ENCODE measurements at places on chromosomes 11 and 22.
A peak's percentile ranks its signal among the peaks of the same experiment; 100 is the strongest.

DNA sequence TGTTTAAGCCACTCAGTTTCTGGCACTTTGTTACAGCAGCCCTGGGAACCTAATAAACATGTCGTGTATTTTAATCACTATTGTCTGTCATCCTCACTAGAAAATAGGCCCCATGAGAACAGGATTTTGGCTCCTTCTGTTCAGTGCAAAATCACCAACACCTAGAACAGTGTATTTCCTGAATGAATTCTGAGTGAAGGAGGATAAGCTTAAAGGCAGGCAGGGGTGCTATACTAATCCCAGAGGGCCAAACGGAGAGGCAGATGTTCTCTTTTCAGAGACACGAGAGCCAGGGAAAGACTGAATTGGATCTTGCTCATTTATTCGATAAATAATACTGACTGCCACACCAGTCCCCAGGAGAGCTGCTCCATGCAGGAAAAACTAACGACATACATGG is 10.4 kb downstream of the SMCO4 start:
- no peak for DNase-seq

- no peak for DNase-seq
These were observed 1.4 kb upstream of the MS4A13 start for GRCh38 chr11:60513496-60514460.

- no peak for DNase-seq
These were observed 35.8 kb downstream of the ARHGAP1 start for GRCh38 chr11:46664612-46665011.

GRCh38 chr22:22210375-22210774 is 34.2 kb upstream of the VPREB1 start:
- DNase-seq, result no peak

DNA sequence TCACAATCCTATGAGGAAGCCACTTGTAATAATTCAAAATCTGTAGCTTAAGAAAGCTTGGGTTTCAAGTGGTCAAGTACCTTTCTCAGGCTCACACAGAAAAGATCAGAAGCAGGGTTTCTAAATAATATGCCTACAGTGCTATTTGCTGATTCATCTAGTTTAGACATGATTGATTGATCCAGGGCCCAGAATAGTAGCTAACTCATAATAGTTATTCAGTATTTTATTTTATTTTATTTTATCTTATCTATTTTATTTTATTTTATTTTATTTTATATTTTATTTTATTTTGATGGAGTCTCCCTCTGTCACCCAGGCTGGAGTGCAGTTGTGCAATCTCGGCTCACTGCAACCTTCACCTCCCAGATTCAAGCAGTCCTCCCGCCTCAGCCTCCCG is 15.9 kb upstream of the PANX3 start:
- no peak for DNase-seq

GRCh38 chr11:45774786-45775185 is 30.2 kb upstream of the SLC35C1 start:
- DNase-seq, result no peak

DNA sequence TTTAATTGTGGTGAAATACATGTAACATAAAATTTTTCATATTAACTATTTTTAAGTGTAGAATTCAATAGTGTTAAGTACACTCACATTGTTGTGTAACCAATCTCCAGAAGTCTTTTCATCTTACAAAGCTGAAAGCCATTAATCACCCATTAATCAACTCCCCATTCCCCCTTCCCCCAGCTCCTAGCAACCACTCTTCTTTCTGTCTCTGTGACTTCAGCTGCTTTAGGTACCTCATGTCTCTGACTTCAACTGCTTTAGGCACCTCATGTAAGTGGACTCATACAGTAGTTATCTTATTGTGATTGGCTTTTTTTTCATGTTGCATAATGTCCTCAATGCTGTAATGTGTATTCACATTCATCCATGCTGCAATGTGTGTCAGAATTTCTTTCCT is 150.8 kb upstream of the NTM start:
- DNase-seq, result no peak

- DNase-seq, result no peak
These were observed 1470.9 kb downstream of the BRD1 start for GRCh38 chr22:48356731-48357130.

GRCh38 chr11:73141309-73142127 is 600 bp downstream of the FCHSD2 start:
- DNase-seq, result peak; percentile 87

GRCh38 chr22:31800065-31800464 is 46.2 kb downstream of the DEPDC5 start:
- no peak for DNase-seq

DNA sequence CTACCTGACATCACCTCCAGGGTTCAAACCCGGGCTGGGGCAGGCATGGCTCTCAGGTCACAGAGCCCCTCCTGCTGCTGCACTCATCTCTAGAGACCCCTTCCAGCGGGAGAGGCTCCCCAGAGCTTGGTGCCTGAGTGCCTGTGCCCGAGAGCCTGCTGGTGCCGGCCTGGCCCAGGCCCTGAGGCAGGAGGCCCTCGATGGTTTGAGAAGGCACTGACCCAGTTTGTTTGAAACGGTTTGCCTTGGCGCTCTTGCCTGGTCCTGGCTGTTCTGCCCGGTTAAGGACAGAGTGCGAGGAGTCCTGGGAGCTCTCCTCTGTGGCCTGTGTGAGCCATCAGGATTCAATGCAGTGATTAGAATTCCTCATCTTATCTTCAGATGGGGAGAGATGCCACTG is 88.9 kb downstream of the TBC1D22A start:
- DNase-seq, result no peak

DNA sequence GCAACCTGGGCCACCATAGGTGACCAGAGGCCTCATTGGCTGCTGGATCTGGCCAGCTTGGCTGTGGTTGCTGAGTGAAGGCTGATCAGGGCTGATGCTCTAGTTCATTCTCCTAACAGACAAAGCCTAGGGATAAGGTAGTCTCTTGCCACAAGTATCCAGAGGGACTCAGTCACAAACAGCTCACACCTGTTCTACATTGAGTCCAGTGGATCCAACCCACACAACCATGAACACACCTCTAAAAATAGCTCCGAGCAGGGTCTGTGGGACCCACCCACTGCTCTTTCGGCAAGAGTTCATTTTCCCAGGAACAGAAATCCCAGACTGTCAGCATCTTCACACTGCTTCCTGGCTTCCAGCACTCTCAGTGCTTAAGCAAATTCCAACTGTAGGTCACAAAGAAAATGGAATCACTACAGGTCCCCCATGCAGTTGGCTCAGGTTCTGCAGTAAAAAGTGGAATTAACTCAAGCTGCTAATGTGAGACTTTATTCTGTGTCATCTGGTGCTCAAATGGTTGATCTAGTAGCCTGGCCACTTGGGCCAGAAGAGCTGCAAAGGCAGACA is 67.3 kb downstream of the PPFIBP2 start:
- DNase-seq, result no peak

DNA sequence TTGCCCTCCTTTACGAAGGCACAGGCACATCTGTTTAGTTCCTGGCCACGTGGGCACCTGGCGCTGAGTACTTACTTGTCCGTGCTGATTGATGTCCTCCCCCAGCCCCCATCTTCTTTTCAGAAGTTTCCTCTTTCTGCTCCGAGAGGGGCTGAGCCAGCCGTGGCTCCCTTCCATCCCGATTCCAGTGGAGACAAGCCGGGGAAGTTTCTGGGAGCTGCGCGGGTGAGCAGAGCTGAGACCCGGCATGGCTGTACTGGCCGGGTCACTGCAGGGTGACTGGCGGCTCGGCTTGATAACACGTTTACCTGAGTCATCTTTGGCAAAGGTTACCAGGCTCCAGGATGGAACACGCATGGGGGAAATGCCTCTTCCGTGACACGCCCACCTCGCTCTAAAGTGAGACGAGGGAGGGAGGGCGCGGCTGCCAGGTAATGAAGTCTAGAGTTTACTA is 45.4 kb upstream of the ATXN10 start:
- no peak for DNase-seq

- DNase-seq, result no peak
These were observed 329.6 kb upstream of the B3GAT1 start for GRCh38 chr11:134741453-134742223.

- peak; percentile 46 for DNase-seq
These were observed 3.8 kb downstream of the PIM3 start for GRCh38 chr22:49964136-49965090.

GRCh38 chr22:25281675-25282345 is 62.4 kb downstream of the CRYBB2 start:
- peak; percentile 47 for DNase-seq

DNA sequence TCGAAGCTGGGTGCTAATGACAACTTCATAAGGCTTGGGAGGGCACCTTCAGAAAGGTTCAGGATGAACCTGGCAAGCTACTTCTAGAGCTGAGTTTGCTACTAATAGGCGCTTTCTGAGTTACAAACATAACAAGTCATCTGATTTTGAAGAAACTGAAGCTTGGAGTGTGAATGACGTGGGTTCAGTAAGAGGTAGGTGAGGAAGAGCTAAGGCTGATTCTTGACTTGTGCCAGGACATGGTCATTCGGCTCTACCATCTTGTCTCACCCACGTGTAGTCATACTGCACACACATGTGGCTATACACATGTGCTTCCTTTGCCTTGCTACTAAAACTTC is 56.4 kb downstream of the SWAP70 start:
- DNase-seq, result no peak

- no peak for DNase-seq
These were observed 30.5 kb upstream of the CABP7 start for GRCh38 chr22:29689206-29689879.

GRCh38 chr11:85619499-85619898 is 7.6 kb downstream of the DLG2 start:
- no peak for DNase-seq

GRCh38 chr22:31393893-31394292 is 5.5 kb upstream of the DRG1 start:
- no peak for DNase-seq

- DNase-seq, result no peak
These were observed 39.7 kb downstream of the DEUP1 start for GRCh38 chr11:93370260-93370659.

DNA sequence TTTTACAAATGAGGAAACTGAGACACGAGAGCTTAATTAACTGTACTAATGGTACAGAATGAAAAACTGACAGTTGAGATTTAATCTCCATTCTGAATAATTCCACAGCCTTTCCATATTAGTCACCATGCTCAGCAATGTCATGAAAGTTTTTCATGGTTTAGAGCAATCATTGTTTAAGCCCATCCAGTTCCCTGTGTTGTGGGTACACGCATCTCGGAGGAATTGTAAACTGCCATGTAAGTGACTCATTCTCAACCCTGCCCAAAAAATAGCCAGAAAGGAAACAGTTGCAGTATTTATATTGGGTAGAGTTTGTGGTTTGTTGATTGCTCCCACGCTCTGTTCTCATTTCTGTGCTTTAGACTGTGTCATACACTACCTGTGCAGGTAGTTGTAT is 1790.8 kb downstream of the LRRC4C start:
- no peak for DNase-seq

DNA sequence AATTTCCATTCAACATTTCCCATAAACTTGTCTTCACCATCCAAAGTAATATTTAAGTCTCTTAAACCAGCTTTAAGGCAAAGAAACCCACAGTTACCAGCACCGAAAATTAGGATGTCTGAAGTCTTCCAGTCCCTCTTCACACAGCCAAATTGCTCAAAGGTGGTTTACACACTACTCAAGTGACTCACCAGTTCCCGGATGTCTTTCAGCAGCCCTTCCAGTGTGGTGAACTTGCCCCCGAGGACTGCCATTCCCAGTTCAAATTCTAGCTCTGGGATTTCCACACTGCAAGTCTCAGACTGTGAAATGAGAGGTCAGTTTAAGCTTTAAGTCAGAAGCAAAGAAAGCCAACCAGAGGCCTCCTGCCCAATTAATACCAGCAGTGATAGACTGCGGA is 5.1 kb downstream of the ZPR1 start:
- no peak for DNase-seq

DNA sequence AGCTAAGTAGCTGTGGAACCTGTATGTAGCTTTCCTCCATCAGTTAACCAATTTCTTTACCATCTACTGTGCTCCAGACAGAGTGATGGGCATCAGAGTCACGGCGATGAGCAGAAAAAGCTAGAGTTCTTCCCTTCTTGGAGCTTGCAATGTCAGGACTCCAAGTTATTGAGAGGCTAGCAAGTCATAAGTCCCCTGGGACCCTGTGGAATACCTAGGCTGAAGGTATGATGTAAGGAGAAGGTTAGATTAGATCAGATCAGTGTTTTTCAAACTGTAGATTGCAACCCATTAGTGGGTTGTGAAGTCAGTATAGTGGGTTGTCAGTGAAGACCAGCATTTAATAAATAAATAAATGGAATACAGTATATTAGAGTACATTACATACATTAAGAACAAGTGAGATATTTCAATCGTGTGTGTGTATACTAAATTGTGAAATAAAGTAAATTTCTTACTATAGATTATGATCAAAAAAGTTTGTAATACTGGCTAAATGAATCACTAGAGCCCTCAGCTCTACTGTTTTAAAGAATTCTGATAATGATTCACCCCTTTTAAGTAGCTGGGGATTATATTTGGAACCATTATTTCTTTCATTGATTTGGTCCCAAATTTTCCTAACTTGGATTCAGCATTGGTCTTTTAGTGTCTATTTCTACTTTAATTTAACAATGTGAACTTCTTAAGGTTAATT is 52.3 kb downstream of the RASSF10 start:
- no peak for DNase-seq

GRCh38 chr11:119169282-119169719 is 776 bp downstream of the NLRX1 start:
- DNase-seq, result peak; percentile 62

DNA sequence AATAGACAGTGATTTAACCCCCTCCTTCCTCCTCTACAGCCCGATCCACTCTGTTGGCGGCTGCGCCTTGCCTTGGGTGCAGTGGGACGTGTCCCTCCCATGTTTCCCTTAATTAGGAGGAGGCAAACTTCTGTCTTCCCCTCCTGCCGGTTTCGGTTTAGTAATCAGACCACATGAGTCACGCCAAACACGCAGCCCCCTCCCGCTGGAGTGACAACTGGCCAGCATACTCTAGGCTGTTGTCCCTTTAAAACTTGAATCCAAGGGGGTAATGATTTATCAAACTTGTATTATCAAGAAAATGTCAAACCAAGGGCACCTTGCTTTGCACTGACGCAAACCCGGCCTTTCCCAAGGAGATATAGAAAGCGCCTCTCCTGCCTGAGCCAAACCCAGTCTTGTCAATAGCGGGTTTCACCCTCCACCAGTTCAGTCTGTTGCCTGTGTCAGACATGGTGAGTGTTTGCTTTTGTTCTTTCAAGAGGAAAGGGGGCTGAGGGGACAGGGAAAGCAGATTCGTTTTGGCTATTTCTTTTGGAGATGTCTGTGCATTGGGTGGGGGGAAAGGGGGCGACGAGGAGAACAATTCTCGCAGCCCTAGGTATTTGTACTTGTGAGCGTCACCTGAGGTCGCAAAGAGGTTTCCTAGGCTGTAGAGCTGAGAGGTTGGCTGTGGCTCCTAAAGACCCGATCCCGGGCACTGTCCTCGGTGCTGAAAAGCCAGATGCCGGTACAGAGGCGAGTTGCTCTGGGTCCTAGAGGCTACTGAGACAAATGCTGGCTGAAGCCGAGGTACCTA is at the start of gene SLC6A5:
Gene SLC6A5 (plus strand): TSS at position 388 of the 799 bp plus-strand sequence. CDS start 65 bp downstream, at position 453.
- peak; percentile 88 for DNase-seq

DNA sequence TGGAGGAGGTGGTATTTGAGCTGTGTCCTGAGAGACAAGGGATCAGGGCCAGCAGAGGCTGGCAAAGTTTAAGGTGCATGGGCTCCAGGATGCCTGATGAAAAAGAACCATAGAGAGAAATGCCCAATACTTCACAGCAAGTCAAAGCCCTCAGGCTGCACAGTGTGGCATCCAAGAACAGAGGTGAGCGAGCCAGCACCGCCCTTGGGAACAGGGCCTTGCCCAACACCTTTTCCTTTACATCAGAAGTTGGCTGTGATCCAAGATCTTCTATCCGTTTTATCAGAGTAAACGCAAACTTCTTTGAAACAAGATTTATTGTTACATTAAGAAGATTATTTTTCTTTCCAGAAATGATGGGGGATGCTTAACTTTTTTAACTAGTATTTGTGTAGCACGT is 1.4 kb downstream of the B3GNT6 start:
- DNase-seq, result no peak

GRCh38 chr11:58485961-58486360 is 21.9 kb downstream of the OR5B21 start:
- DNase-seq, result no peak

Measured in ecto neural progenitor cell (in vitro differentiated cells).